Activated CD4-positive, CD25-positive, alpha-beta regulatory T cell (primary cell): ENCODE measurements at places on chromosomes 13 and 19.
A peak's percentile ranks its signal among the peaks of the same experiment; 100 is the strongest.

DNA sequence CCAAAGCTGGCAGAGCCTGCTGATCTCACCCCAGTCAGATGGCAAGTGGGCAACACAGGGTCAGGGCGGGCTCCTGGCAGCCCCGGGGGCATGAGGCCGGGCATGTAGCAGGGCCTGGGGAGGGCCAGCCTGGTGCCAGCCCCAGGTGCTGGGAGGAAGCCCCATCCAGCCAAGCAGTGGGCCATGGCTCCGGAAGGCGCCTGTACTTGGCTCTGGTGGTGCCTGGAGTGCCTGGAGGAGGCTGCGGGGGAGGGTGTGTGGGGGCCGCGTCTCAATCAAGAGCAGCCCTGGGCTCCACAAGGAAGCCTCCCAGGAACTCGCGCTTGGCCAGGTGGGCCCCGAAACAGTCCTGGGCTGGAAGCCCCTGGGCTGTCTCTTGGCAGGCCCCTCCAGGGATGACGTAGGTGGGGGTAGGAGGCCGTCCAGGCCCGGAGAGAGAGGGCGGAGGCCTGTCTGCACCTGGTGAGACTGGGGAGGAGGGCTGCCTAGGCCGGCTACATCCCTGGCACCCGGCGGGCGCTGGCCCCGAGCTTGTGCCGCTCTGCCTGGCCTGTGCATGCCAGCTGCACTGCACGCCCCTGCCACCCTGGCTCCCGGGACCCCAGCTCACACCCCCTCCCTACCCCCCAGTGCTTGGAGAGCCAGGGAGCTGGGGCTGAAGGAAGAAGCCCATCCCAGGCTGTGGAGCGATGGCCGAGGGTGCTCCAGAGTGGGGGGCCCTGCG, 45.9 kb downstream of the COMP start:
- no peak for DNase-seq

DNA sequence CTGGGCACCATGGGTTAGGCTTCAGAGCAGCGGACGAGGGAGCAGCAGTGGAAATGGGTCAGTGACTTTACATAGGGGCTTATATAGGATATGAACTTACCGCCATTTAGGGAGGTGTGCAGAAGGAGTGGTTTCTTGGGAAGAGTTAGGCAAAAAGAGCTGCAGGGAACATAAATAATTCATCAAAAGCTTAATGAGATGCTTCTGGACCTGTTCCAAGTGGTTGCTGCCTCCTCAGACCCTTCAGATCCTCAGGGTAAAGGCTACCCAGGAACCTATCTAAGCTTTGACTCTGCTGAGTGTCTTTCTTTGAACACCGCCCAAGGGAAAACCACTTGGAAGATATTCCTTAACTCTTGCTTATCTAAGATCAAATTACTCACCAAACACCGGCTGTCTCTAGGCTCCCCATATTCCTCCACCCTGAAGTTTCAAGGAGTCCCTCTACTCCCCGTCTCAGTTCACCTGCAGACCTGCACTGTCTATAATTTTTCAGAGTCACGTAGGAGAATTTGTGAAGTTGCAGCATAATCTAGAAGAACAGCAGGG, at the start of gene IGFL4:
Gene IGFL4, minus strand, starts transcription at position 51 of the 549 bp plus-strand sequence. Its CDS starts 40 bp downstream, at position 11.
- no peak for DNase-seq

DNA sequence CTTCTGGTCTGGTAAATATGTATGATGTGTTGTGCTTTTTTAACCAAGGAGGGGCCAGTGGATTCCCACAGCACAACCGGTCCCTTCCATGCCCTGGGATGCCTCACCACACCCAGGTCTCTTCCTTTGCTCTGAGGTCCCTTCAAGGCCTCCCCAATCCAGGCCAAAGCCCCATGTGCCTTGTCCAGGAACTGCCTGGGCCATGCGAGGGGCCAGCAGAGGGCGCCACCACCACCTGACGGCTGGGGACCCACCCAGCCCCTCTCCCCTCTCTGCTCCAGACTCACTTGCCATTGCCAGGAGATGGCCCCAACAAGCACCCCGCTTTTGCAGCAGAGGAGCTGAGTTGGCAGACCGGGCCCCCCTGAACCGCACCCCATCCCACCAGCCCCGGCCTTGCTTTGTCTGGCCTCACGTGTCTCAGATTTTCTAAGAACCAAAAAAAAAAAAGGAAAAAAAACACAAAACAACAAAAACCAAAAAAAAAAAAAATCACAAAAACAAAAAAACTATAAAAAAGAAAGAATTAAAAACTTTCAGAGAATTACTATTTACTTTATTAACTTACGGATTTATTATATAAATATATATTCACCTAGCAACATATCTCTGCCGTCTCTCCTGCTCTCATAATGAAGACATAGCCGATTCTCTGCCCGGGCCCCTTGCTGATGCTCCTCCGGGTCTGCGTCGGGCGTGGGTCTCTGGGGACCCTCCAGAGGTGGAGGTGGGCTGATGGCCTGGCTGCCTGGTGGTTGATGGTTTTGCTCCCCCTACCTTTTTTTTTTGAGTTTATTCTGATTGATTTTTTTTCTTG, 14.4 kb downstream of the CAPN12 start:
- peak; percentile 71 for DNase-seq

GRCh38 chr19:5050067-5050656, 81.2 kb downstream of the KDM4B start:
- DNase-seq: no peak

DNA sequence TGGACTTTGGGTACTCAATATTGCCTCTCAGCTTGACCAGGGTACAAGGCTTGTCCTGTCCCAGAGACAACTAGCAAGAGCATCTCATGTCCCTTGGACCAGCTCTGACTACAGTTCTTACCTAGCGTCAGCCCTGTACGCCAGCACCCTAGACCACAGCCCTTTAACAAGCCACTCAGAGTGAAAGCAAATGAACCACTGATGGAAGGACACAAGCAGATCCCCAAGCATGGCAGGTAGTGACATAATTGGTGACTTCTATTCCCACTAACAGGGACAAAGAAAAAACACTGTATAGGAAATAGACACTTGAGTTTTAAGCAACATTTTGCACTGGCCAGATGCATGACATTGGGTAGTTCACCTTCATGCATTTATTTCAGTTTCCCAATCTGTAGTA, 8.8 kb upstream of the LRCH1 start:
- DNase-seq: no peak

GRCh38 chr19:10617409-10618121, 7.8 kb upstream of the SLC44A2 start:
- DNase-seq: no peak

DNA sequence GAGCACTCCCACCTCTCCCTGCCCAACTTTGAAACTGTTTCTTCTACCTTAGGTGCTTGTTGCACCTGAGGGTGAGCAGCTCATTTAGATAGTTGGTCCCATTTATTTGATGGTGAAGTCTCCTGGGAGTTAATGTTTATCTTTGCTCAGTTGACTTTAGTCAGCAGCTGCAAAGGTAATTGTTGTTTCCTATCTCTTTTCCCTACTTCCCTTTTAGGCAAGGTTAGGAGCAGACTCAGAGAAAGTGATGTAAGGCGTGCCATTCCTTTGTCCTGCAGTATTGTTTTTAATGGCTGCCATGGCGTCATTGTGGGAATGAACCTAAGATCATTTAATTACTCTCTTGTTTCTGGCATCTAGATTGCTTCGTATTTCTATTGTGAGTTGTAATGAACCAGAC, 11.6 kb downstream of the AKAP11 start:
- no peak for DNase-seq

GRCh38 chr13:87259479-87260083, 411.6 kb upstream of the SLITRK5 start:
- no peak for DNase-seq

DNA sequence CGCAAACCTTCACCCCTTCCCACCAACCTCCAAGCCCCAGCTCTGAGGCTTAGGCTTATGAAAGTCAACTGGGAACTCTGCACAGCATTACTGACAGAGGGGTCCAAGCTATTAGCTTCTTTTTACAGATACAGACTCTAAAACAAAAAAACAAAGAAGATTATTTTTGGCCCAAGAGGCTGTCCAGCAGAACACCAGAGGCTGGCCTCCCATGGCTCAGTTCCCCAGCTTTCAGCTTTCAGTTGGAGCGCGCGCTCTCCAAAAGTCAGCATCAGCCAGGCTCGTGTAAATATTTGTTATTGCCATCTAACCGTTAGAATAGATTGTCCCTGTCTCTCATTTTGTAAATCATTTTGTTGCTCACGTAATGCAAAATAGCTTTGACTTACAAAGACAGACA, 58.4 kb downstream of the ZIC5 start:
- no peak for DNase-seq
